Astrocyte of the spinal cord (primary cell): ENCODE measurements at places on chromosomes 12 and 14.
A peak's percentile ranks its signal among the peaks of the same experiment; 100 is the strongest.

- DNase-seq = no peak
Observed at GRCh38 chr12:39138268-39138667, 232.9 kb upstream of the CPNE8 start.

DNA sequence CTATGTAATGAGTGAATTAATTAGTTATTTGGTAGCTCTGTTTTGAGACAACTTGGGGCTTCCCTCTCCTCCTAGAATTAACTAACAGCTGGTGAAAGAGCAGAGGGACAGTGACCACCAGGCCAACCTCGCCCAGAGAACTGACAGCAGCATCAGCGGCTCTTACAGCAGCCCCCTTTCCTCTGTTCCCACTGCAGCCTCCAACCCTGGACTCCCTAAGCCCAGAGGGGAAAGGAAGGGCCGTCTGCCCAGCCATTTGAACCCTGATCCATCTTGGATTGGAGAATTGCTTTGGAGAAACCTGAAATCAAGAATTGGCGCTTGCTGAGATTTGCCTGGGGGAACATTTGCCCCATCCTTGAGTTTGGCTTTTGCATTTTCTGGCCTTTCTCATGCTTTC, 45.5 kb downstream of the B4GALNT3 start:
- no peak for DNase-seq

DNA sequence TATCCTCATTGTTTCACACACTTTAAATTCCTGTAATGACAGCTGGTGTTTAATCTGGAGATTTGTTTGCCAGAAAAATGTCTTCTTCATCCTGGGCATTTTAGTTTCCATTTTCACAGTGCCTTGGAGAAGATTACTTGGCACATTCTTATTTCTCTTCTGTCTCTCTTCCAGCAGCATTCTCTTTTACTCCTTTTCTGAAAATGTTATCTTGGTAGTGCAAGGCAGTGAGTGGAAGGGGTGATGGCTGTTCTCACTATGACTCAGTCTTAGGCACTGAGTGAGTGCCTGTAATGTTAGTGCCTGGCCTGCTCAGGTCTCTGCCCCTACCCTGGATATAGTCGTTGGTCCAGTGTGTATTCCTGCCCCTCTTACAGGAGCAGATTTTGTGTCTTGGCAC, 13.1 kb downstream of the CLECL1 start:
- no peak for DNase-seq

GRCh38 chr12:31589904-31590641, 863 bp downstream of the DENND5B start:
- DNase-seq = peak; percentile 65
